ENCODE measurements at places on chromosomes 11 and 22.
A peak's percentile ranks its signal among the peaks of the same experiment; 100 is the strongest.

GRCh38 chr11:93895106-93895862, 44.9 kb upstream of the VSTM5 start:
- DNase-seq, result no peak

DNA sequence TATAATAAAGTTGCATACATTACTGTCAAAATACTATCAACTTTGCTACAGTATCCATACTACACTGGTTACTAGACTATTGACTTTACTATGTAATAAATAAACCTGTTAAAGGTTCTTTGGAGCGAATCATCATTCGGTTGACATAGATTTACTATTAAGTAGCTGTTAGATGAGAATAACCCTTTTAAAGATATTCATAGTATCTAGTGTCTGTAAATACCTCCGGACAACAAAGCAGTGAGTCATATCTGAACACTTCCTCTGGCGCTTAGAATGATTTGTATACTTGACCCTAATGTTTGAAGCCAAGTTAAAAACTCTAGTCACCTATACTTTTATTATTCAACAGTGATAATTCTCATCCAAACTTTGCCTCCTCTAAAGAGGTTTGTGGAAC, 84.7 kb downstream of the MSANTD4 start:
- no peak for DNase-seq

GRCh38 chr11:99814738-99815137, 794.0 kb downstream of the CNTN5 start:
- DNase-seq, result no peak

DNA sequence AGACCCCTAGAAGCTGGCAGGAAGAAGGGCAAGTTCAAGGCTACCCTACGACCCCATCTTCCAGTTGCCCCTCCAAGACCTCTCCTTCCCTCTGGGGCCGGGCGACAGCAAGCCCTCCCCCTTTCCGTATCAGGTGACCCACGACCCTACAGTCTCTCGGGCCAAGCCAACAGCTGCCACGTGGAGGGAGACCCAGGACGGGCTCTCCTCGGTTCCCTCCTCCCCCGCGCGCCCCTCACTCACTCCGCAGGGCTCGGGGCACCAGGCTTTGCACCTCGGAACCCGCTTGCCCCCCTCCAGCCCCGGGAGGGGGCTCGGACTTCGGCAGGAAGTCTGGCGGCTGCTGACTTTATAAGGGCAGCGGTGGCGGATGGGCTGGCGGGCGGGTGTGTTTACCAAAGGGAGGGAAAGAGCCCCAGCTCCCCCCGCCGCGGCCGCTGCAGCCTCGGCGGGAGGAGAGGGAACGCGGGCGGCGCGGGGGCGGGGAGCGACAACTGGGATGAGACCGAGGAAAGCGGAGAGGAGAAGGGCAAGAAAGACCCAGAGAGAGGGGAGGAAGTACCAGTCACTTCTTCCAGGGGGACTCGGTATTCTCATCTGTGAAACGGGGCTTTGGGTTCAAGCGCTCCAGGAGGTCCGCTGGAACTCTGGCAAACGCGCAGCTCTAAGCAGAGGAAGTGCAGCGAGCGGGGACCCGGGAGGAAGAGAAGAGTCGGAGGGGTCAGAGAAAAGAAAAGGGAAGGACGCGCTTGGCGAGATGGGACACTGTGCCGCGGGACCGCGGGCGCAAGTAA, 767 bp downstream of the SLC43A1 start:
- peak; percentile 40 for DNase-seq

DNA sequence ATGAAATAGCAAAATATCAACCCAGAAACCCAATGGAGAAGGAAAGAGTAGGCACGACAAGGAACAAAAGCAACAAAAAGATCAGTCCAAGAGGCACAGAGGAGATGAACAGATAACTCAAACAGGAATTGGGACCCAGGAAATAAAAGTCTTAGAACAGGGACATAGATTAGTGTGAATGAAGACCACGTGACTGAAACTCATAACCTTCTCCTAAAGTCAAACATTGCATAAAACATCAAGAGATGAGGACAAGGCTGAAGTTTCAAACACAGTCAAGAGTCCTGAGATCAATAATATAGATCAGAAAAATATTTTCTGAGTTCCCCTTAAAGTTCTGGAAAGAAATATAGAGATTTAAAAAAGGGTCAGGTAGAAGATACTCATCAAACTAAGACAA, 24.4 kb upstream of the OR56B4 start:
- no peak for DNase-seq

- no peak for DNase-seq
These were observed 15.7 kb downstream of the ASPHD2 start for GRCh38 chr22:26444777-26445176.

DNA sequence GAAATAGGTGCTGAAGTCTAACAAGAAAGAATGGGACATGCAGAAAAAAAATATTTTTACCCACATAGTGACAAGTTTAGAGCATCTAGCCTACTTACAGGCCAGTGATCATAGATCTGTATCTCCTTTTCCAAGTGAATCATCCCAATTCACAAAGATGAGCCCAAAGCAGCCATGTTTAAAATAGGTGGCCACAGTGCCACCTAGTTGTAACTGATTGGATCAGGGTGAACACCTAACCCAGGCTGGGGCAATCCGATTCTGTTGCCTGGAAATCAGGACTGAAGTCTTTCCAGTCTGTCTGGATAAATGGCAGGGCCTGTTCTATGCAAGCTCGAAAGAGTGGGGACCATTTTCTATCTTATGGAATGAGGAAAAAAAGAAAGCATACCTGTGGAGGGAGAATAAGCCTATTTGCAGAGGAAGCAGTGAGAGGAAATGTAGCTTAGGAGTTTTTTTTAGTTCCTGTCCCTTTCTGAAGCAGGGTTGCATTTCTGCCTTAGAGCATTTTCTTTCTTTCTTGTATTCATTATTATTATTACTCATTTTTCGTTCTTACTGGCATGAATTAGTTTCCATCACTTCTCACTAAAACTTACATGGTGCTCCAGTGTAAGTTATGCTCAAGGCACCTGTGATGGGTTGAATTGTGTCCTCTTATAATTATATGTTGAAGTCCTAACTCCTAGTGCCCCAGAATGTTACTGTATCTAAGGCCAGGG, 113.2 kb upstream of the RAG2 start:
- no peak for DNase-seq

DNA sequence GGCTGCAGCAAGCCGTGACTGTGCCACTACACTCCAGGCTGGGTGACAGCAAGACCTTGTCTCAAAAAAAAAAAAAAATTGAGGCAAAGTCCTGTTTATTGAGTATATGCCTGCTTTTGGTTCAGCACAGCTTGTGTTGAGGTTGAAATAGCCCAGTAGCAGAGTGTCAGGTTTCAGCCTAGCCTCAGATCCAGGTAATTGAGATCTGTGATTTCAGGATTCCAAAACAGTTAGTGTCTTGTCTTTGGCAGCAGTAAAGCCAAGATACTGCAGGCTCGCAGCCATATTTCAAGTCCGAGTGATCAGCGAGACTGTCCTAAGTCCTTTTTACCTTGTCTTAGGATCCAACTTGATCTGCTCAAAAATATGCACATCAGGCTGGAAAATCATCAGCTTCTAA, 27.0 kb downstream of the CUL5 start:
- no peak for DNase-seq

DNA sequence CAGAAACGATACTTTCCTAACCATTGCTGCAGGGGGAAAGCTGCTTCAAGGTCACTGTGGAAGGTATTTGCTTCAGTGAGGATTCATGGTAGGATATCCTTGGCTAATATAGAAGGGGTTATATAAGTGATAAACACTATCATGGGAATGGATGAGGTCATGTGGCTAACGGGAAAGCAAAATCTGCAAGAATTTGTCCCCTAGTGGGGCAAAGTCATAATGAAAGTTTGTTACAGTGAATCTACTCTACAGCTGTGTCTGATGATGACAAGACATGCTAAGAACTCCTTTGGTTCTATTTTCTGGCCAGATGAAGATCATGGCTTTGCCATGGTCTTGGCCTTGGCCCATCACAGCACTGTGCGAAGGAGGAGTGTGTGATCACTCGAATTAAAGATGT, 13.8 kb downstream of the MMP20 start:
- no peak for DNase-seq

DNA sequence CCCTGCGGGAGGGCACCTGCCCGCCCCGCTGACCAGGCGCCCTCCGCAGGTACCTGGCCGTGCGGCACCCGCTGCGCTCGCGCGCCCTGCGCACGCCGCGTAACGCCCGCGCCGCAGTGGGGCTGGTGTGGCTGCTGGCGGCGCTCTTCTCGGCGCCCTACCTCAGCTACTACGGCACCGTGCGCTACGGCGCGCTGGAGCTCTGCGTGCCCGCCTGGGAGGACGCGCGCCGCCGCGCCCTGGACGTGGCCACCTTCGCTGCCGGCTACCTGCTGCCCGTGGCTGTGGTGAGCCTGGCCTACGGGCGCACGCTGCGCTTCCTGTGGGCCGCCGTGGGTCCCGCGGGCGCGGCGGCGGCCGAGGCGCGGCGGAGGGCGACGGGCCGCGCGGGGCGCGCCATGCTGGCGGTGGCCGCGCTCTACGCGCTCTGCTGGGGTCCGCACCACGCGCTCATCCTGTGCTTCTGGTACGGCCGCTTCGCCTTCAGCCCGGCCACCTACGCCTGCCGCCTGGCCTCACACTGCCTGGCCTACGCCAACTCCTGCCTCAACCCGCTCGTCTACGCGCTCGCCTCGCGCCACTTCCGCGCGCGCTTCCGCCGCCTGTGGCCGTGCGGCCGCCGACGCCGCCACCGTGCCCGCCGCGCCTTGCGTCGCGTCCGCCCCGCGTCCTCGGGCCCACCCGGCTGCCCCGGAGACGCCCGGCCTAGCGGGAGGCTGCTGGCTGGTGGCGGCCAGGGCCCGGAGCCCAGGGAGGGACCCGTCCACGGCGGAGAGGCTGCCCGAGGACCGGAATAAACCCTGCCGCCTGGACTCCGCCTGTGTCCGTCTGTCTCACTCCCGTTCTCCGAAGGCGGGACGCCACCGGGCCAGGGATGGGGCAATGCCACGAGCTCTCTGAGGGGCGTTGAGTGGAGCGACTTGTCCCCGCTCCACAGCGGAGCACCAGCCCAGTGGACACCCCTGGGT, 1.8 kb downstream of the GALR3 start:
- no peak for DNase-seq

GRCh38 chr11:61325649-61326414, 7.1 kb downstream of the DDB1 start:
- no peak for DNase-seq

- DNase-seq, result no peak
These were observed 226.3 kb downstream of the SBF2 start for GRCh38 chr11:10067629-10068300.

DNA sequence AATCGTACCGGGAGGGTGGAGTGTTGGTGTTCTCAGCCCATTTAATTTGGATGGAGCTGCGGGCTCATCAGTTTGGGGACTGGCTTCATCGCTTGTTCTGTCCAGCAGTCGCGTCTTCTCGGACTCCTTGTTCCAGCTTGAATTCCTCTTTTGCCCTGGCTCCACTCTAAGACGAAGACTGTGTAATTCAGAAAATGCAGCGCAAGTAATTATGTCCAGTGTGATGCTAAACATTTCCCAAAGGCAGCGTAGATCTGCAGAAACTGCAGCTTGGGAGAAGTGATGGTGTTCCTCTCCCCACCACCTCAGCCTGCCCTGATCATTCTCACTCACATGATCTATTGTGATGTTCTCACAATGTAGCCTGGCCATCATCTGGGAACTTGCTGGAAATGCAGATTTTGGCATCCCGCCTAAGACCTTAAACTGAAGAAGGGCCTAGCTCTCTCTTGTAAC, 666 bp downstream of the SLC25A18 start:
- no peak for DNase-seq

DNA sequence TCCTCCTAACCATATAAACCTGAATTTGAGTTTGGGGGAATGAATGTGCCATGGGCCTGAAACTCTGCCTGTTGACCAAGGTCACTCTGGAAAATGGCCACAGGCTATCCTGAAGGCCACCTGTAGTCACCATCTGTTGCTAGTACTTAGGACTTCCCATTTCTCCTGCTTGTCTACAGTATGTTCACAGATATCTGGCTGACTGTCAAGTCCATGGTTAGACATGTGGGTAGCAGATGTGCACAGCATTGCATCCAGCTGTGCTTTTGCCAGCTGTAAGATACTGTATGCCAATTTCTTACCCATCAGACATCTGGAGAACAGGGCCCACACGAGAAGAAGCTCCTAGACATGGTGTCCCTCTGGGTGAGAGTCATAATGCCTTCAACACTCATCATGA, 475.4 kb downstream of the INSC start:
- no peak for DNase-seq

- no peak for DNase-seq
These were observed 270.1 kb downstream of the BUD13 start for GRCh38 chr11:116502641-116503061.

DNA sequence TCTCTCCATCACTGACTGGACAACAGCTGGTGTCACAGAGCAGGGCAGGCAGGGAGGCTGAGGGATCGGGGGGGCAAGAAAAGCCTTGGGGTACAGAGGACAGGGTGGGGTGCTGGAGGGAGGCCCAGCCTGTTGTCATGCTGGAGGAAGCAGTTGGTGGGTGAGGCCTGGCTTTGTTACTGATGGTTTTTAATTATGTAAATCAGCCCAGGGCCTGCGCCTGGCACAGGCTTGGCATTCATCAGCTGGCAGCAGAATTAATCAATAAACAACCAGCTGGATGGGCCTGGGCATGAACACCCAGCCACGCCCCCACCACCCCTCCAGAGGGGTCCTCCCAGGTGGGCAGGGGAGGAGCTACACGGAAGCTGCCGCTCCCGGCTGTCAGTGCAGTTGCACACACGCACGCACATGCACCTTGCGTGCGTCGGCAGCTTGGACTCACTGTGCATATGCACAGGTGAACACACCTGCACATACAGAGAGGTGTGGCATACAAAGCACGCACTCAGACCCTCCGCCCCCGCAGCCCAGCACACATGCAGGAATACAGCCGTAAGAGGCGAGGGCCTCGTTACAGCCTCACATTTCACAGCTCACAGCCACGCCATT, 21.3 kb upstream of the ELFN2 start:
- DNase-seq, result no peak

DNA sequence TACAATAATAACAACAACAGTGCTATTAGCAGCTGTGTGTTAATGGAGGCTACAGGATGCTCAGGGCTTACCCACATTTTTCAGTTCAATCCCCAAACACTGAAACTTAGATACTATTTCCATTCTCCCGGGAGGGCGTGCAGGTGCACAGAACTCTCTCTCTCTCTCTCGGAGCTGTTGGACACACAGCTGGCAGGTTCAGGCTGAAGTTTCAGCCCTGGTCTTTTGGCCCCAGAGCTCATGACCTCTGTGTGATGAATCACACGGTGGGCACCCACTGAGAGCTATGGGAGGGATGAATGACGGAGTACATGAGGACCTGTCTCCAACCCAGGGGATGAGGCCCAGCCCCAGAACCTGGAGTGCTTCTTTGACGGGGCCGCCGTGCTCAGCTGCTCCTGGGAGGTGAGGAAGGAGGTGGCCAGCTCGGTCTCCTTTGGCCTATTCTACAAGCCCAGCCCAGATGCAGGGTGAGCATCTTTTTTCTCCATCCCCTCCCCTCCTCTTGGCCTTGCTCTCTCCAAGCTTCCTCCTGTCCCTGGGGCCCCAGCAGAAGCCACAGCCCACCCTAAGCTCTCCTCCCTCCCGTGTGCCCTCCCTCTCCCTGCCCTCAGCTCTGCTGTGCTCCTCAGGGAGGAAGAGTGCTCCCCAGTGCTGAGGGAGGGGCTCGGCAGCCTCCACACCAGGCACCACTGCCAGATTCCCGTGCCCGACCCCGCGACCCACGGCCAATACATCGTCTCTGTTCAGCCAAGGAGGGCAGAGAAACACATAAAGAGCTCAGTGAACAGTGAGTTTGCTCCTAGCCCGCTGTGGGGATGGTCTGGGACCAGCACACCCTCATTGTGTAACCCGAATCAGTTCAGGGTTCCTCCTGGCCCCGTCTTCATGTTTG, 16.9 kb downstream of the CSF2RB start:
- DNase-seq, result no peak

- no peak for DNase-seq
These were observed 111.8 kb upstream of the TMEM45B start for GRCh38 chr11:129703846-129704245.

GRCh38 chr22:24442352-24442744, 14.9 kb downstream of the ADORA2A start:
- no peak for DNase-seq
